Activated T-cell treated with anti-CD3 and anti-CD28 coated beads, Interleukin-2, amount 50 U/mL, for 72 hours (primary cell): ENCODE measurements at places on chromosomes 2 and 18. TPM values are rescaled to one million over a fixed set of nuclear protein-coding genes. Genes with fewer than 3 reads are reported as not detected.
A peak's percentile ranks its signal among the peaks of the same experiment; 100 is the strongest.

GRCh38 chr2:141331127-141331526 is 799.7 kb downstream of the LRP1B start:
- DNase-seq = no peak

DNA sequence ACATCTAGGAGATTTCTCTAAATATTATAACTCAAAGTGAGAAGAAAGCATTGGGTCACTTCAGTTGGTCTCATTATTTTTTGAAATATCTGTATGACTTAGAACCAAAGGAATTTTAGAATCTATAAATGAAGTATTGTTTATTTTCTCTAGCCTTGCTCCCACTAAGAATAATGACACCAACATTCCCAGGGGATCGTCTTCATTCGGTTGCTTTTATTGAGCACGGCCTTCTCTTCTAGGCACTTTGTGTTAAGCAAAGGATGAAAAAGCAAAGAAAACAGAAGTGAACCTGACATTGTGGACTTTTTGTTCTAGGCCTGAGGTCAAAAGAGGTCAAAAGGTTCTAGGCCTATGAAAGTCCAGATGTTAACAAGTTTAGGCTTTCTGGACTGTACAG is 231.9 kb downstream of the GALR1 start:
- no peak for DNase-seq

DNA sequence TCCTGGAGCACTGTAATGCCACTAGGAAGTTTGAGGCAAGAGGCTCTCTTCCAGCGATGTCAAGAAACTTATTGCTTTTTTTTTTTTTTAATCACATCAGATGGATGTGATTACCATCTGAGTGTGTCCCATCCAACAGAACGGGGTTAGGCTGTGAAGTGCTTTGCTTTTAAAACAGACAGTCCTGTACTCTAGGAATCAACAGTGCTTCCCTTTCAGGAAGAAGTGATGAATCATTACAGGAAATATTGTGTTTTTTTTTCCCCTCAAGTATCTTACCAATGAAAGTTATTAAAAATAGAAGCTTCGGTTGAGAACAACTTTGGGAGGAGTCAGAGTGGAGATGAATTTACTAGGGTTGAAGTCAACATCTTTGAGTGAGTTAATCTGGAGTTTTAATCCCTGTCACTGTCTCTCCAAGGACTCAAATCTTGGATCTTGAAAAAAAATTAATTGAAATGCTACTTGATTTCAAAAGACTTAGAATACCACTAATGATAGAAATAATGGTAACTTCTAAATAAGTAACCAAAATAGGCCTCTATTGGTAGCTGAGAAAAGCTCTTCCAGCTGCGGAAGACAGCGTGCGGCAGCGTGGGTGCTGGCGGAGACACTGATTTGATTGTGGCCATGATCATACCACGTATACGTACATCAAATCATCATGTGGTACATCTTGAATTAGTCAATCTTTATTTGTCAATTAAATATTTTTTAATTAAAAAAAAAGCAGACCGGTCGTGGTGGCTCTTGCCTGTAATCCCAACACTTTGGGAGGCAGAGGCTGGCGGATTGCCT is 45.5 kb downstream of the GATA6 start:
- no peak for DNase-seq

GRCh38 chr18:34350778-34351177 is 126.1 kb upstream of the NOL4 start:
- DNase-seq = no peak

DNA sequence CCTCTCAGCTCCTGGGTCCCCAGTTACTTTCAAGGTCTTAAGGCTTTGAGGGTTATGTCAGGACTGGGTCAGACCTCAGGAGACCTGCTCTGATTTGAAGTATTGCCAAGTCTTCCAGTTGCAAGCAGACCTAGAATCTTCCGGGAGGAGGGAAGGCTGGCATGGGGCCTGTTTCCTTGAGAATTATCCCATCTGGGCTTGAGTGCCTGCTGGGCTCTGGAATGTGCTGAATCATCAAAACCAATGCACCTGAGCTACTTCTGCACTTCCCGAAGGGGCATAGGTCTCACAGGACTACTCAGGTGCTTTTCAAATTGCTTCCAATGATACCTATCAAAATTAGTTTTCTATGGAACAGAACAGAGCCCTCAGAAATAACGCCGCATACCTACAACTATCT is 327.3 kb downstream of the XIRP2 start:
- DNase-seq = no peak

GRCh38 chr2:177455187-177455586 is 62.6 kb downstream of the AGPS start:
- no peak for DNase-seq

GRCh38 chr18:78688249-78688648 is 291.4 kb upstream of the SALL3 start:
- no peak for DNase-seq

DNA sequence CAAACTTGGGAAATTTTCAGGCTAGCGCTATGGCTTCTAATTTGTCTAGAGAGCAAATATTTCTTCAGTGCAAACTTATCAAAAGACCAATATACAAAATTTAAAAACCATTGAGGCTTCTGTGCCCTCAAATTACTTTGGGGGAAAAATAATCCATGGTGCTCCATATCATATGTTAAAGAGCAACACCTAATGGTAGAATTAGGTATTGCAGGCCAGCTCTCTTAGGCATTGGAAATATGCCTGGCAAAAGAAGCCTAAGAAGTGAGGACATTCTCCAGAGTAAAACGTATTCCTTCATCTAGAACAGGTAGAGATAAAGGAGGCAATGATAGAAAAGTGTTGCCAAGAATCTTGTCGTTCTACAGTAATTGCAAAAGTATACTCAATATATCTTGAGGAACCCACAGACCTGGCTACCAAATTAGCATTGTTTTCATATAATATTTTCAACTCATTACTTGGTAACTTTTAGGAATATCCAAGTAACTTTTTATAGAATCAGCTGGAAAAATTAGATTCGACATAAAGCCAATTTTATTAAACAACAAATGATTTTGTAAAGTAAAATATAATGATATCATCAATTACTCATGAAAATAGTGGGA is 401.1 kb downstream of the BCL11A start:
- DNase-seq = peak; percentile 12

DNA sequence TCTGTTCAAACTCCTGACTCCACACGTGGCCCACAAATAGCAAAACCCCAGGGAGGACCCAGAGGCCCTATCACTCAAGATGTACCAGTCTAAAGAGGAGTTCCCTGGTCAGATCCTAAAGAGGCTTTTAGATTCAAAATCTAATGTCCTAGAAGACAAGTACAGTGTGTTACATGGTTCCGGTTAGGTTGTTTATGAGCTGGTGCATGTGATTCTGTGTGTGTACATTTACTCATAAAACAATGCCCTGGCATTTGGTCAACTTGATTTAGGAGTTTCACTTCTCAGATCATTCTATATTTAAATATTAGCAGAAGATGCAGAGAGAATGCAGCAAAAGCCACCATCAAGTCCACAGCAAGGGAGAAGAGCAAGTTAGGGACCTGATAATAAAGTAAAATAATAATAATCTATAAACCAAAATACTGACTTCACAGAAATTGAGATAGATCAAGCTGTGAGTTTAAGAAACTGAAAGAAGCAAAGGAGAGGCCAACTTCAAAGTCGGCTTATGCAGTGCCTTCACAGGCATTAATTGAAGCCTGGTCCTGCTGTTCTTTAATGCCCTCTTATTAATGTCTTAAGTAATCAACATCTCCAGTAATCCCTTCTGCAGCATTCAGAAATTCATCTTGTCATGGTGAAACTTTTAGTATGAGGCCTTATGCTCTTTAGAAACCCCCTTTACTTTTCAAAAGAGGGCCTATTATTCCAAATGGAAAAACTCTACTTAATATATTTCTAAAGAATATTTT is 4.2 kb upstream of the AP1S3 start:
- no peak for DNase-seq

- DNase-seq = no peak
These were observed 81.6 kb downstream of the CDK15 start for GRCh38 chr2:201887773-201888425.

- no peak for DNase-seq
These were observed 365.4 kb upstream of the FSIP2 start for GRCh38 chr2:185373229-185373628.

GRCh38 chr2:164551519-164551918 is 69.8 kb downstream of the GRB14 start:
- DNase-seq = no peak

- no peak for DNase-seq
These were observed 209.1 kb upstream of the KCNJ3 start for GRCh38 chr2:154489266-154489858.

GRCh38 chr2:240111253-240111652 is 24.9 kb downstream of the COPS9 start:
- no peak for DNase-seq

DNA sequence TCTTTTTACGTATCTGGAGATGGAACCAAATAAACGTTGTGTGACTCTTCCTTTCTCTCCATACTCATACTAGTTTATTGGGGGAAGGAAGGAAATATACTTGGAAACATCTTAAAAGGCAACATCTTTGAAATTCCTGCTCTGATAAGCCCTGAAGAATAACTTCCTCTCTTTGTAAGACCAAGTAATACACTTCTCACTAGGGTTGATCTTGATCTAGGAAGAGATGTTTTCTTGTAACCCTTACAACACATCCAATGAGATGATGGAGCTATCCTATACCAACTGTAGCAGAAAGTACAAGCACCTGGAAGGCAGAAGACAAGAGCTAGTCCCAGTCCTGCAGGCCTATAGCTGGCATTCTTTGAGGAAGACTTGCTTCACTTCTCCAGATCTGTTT is 2.0 kb downstream of the ANKRD44 start:
- no peak for DNase-seq

GRCh38 chr2:137846993-137847392 is 117.3 kb upstream of the HNMT start:
- no peak for DNase-seq

- no peak for DNase-seq
These were observed 48.6 kb upstream of the TEX51 start for GRCh38 chr2:126849991-126850535.

The GPAT2 gene
- 11.1 TPM for total RNA-seq

The SLC23A3 gene
- 4.0 TPM for total RNA-seq

The CYP27A1 gene
- 0.31 TPM for total RNA-seq

The UGT1A3 gene
- total RNA-seq = not detected

The GATA6 gene
- total RNA-seq = 0.43 TPM
